ENCODE measurements at places on chromosomes 7 and 10. TPM values are rescaled to one million over a fixed set of nuclear protein-coding genes. Genes with fewer than 3 reads are reported as not detected.

- no peak for DNase-seq
Measured at GRCh38 chr10:72918352-72918751, 24.8 kb downstream of the OIT3 start.

The HIF1AN gene
- 53.4 TPM for total RNA-seq

DNA sequence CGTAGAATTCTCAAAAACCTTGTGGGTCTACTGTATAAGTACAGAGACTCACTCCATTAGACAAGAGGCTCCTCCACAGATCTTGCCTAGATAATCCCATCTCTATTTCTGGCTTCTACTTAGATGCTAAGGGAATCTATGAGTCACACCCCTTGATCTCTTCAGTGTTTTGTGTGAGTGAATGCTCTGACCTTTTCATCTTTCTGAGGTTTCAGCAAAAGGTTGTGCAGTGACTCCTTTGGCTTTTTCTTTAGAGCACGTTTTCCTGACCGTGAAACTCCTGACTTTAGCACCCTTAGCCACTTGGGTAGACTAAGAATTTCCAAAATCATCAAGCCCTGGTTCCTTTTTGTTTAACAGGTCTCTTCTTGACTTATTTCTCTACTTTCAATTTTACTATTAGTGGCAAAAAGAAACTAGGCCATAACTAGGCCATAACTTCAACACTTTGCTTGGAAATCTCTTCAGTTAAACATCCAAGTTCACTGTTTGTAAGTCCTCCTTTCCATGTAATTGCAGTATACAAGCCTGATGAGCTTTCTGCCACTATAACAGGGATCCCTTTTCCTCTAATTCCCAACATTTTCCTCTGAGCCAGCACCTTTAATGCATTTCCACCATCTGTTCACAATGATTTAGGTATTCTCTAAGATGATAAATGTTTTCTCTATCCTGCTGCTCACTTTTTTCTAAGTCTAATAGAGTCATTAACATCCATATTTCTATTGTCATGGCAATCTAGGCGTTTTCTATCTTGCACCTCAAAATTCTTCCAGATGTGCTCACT is 19.4 kb downstream of the COPG2 start:
- DNase-seq = no peak

The NPTX2 gene
- 2.3 TPM for total RNA-seq

All from left ventricle myocardium inferior (tissue), 1 donor.